GM20000 (cell line): ENCODE measurements at places on chromosomes 13 and 19.
A peak's percentile ranks its signal among the peaks of the same experiment; 100 is the strongest.

DNA sequence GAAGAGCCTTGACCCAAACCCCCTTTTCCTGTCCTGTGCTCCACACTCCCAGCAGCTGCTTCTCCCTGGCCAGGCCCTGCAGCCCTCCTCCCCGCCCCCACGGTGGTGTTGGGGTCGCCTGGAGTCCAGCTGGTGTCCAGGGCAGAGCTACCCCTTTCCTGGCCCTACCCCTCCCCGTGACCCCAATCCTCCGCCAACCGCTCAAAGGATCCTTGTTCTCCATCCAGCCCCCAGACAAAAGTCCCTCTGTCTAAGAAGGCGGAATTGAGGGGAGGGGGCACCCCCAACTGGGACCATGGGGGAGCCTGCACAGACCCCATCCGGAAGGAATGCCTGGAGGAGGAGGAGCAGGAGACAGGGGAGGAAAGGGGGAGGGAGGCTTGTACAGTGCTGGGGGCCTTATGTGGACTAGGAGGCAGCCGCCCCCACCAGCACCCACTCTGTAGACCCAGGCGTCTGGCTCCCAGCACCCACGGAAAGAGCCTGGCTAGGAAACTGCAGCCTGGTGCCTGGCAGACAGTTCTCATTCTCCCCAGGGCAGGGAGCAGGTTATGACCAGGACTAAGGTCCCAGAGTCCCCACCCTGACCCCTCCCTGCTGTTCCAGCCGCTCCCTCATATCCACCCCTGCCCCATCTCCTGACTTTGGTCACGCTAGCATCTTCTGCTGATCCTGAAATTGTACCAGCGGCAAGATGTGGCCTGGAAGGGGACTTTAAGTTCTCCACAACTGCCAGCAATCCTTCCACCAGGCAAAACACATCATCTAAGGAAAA, at the start of gene FXYD3:
TSS of gene FXYD3 (plus strand) at position 647 of the 775 bp plus-strand sequence. CDS start 3,554 bp downstream, outside the sequence.
- no peak for DNase-seq

- no peak for DNase-seq
These were observed 268.2 kb downstream of the SHISA2 start for GRCh38 chr13:25783601-25784024.

DNA sequence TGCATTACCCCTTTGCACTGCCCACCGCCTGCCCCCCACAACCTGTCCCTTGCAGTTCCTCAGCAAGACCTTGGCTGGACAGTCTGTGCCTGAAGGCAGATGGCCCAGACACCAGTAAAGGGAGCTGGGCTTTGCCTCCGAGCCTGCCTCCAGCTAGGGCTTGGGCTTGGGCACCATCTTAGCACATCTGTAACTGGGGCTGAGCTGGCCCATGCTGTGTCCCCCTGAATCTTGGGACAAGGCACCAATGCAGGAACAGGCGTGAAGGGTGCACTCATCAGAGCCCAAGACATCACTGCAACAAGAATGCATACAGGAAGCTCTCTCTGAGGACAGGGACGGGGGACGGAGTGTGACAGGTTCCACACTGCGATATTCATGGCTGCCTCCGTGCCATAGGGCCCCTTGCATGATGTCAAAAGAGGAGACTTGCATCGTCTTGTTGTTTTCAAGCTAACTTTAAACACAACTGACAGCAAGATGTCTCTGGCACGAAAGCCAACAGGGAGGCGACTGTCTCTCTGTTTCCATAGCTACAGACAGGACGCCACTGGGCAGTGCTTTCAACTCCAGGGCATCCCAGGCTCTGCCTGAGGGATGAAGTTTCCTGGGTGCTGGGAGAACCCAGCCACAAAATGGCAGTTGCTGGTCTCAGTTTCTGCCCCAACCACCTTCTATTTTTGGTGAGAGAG, 8.7 kb upstream of the CHST8 start:
- DNase-seq = no peak

- DNase-seq = no peak
These were observed 8.1 kb downstream of the PTGIR start for GRCh38 chr19:46616631-46617322.

GRCh38 chr19:13931391-13932148, 6.6 kb downstream of the PODNL1 start:
- DNase-seq = no peak

GRCh38 chr19:16085115-16085514, 8.8 kb downstream of the TPM4 start:
- DNase-seq = no peak

- DNase-seq = no peak
These were observed 30.5 kb downstream of the STOML3 start for GRCh38 chr13:38960175-38960574.

GRCh38 chr13:42574011-42574410, at the start of gene TNFSF11:
TSS of gene TNFSF11 (plus strand) at chr13:42574152. CDS start at chr13:42574304, 152 bp downstream.
- DNase-seq = peak; percentile 72

GRCh38 chr13:31756346-31756745, 17.0 kb downstream of the RXFP2 start:
- no peak for DNase-seq

DNA sequence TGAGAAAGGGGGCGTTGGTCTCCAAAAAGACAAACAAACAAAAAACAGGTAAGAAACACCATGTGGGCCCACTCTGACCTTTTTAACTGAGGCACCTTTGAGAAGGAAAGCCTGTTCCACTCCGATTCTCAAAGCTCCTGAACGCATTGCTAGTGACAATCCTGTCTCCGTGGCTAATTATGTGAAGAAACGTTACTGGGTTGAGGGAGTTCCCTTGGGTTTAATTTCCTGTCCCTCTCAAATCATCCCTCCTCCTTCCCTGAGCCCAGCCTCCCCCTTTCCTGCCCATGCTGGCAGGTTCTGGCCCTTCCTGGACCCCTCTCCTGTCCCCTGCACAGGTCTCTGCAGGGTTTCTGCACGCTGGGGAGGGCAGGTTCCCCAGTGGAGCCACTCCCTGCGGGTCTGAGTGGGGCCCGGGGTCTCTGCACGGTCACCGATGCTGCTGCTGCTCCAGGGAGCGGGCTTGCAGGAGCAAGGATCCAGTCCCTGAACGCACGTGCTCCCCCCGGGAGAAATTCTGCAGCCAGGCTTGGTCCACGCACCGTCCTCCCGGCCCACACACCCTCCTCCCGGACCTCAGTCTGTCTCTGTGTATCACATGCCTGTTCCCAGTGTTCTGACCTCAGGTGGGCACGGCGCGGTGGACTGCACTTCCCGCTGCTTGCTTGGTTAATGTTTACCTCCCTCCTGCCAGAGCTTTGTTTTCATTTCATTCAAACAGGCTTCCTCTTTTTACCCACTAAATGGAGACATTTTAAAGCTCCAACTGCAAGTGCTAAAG, 76.4 kb upstream of the MCF2L start:
- DNase-seq = peak; percentile 64

GRCh38 chr19:48672994-48673393, at the start of gene NTN5:
TSS of gene NTN5 (minus strand) at chr19:48673017. CDS start at chr19:48670986, 2,031 bp downstream.
- no peak for DNase-seq

- DNase-seq = no peak
These were observed 96.1 kb downstream of the WTIP start for GRCh38 chr19:34577531-34578101.

- DNase-seq = no peak
These were observed 947 bp downstream of the ATP4B start for GRCh38 chr13:113656831-113657671.

DNA sequence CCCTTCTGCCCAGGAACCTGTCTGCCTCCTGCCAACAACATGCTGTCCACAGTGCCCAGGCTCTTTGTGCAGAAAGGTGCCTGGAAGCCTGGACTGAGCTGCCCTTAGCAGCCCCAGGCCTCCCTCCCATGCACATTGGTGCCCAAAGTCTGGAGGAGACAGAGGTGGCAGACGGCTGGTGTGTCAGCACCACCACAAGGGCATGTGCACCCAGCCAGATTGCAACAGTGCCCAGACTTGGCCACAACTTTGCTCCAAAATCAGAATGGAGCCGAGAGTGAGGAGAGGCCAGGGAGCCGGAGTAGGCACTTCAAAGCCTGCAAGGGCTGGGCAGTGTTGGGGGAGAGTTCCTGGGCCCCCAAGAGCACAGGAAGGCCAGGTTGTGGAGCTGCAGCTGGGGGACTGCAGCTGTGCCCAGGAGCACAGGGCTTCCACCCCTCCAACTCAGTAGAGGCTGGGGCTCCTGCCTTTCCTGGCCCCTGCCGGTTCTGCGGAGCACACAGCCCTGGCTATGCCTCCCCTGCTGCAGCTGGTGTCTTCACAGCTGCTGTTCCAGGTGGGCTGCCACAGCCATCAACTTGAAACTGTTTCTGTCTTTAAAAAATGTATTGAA, 1255.8 kb downstream of the SLITRK5 start:
- no peak for DNase-seq

GRCh38 chr13:50403311-50403710, 388.1 kb downstream of the KCNRG start:
- DNase-seq = no peak

- DNase-seq = no peak
These were observed 72.5 kb upstream of the XPO4 start for GRCh38 chr13:20974981-20975585.

GRCh38 chr13:20799726-20800416, 26.1 kb upstream of the EEF1AKMT1 start:
- DNase-seq = no peak

DNA sequence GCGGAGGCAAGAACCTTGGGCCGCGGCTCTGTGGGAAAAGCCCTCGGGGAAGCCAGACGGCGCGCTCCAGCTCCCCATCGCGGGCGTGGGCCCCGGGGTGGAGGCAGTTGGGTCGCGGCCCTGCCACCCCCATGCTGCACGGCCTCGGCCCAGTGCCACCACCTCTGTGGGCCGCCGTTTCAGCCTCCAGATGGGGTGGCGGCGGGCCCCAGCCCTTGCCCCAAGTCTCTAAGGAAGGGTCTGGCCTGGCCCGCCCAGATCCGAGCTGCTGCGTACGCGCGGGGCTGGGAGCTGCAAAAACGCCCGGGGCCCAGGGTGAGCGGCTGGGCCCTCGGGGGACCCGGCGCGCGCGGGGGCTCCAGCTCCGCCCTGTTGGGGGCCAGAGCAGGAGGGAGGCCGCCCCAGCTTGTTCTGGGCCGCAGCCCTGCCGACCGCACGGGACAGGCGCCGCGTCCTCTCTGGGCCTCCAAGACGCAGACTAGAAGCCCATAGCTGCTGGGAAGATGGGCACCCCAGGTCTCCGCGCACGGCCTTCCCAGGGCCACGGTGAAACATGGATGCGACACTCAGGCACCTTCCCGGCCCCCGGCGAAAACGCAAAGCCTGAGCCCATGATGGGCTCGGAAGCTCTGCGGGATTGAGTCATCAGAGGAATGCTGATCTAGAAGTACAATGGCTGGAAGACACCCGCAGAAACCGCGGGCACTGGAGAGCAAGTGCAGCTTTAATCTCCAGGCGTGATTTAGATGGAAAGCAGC, 110.1 kb downstream of the KCTD15 start:
- DNase-seq = no peak

DNA sequence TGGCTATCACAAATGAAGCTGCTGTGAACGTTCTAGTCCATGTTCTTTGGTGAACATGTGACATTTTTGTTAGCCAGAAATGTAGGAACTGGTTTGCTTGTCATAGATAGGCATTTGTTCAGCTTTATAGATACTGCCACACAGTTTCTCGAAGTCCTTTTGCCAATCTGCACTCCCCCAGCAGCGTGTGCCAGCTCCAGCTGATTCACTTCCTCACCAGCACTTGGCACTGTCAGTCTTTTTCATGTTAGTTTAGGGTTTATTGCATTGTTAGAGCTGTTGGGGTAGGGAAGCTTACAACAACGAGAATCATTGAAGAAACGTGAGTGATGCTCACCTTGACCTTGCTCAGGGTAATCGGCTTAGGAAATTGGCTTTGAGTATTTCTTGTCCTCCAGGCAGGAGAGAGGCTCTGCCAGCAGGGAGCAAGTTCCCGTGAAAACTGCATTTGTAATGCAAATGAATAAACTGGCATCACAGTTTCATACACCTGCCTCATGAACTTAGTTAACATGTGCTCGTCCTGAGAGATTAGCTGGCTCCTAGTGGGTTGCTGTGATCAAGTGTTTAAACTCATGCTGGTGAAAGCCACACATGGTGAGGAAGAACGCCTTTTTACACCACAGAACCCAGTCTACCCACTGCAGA, 83.9 kb downstream of the ING1 start:
- no peak for DNase-seq

GRCh38 chr19:49256691-49257090, 68.3 kb downstream of the SLC6A16 start:
- no peak for DNase-seq

DNA sequence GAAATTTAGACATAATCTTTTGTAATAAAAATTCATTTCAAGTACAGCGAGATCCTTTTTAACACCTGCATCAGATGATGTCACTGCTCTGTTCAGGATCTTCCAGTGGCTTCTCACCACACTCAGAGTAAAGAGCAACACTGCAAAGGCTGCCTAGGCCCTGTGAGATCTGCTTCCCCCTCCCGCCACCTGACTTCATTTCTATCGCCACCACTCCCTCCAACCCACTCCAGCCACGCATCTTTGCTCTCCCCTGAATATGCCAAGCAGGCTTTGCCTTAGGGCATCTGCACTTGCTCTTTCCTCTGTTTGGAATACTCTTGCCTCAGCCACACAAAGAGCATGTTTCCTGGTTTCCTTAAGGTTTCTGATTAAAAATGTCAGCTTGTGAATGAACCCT, 58.3 kb downstream of the MBNL2 start:
- DNase-seq = no peak

DNA sequence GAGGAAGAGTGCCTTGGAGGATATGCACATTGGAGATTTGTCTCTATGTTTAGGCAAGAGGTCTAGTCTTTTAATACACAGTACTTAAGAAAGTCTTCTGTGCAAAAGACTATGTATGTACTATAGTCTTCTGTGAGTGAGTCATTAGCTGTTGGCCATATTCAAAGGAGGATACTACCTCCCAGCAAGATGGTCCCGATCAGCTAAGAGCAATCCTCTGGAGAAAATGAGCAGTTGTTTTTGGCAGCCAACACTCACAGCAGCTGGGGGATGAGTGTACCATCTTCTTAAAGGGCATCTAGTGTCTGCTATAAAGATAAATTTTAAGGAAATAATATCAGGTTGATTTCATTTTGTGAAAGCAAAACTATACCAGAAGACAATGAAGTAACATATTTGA, 487.8 kb downstream of the KCTD12 start:
- no peak for DNase-seq
